Left ventricle myocardium inferior (tissue), 1 donor: ENCODE measurements at places on chromosomes 6 and 20. TPM values are rescaled to one million over a fixed set of nuclear protein-coding genes. Genes with fewer than 3 reads are reported as not detected.

DNA sequence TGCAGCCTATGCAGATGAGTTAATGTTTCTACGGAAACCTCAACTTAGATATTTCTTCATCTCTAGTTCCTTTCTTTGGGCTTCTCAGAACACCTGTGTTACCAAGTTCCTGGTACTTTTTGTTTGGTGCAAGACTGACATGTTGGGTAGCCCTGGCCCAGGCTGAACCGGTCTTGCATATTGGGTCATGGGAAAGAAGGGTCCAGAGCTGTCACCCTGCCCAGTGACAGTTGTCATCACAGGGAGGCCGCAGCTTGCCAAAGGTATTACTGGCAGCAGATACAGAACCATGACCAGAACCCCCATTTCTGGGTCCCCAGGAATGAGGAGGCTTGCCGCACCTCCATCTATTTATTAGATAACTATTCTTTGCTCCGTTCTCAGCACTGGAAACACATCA, 40.2 kb downstream of the PDYN start:
- no peak for DNase-seq

DNA sequence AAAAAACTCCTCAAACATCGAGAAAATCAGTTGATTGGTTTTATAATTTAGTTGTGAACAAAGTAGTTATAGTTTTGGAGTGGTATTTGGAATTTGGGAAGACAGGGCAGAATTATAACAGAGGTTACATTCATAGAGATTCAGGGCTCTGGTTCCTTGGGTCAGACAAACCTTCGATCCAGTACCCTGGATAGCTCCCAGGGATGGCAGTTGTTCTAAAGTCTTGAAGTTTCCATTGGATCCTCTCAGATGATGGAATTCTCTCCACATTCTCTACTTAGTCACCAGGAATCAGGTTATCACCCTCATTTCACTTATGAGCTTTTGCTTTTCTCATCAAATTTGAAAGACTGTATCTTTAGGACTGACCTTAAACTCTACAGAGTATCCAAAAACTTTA, 285.1 kb downstream of the CENPW start:
- no peak for DNase-seq

GRCh38 chr20:740162-740561, 28.1 kb downstream of the SLC52A3 start:
- no peak for DNase-seq

DNA sequence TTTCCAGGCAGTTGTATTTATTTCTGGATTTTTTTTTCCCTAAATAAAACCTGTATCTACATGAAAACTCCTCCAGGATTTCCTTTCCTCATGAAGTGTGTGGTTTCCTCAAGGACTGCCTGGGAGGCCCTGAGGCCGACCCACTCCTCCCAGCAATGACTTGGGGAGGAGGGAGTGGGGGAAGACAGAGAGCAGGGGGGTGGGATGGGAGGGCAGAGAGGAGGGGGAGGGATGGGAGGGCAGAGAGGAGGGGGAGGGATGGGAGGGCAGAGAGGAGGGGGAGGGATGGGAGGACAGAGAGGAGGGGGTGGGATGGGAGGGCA, 161.8 kb upstream of the AGPAT4 start:
- DNase-seq: no peak

GRCh38 chr20:62597416-62598115, 44.7 kb upstream of the SLCO4A1 start:
- DNase-seq: no peak

GRCh38 chr6:138161338-138162110, at the start of gene ARFGEF3:
TSS of gene ARFGEF3 (plus strand) at chr6:138161939. CDS start at chr6:138162087, 148 bp downstream.
- peak; percentile 34 for DNase-seq

DNA sequence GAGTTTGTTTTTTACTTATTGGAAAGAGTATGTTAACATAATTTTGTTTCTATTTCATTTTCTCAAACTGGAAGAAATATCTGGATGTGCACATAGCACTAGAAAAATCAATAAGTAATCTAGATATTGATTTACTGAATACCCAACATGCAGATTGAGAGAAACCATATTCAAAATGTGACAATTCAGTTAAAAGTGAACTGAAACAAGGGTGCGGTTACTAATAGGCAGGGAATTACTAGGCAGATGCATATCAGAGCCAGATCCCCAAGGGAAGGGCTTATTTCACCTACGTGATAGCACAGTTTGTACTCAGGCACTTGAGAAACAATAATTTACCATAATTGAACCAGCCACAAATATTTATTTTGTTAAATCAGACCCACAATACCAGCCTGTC, 493.1 kb upstream of the FLRT3 start:
- DNase-seq: no peak

DNA sequence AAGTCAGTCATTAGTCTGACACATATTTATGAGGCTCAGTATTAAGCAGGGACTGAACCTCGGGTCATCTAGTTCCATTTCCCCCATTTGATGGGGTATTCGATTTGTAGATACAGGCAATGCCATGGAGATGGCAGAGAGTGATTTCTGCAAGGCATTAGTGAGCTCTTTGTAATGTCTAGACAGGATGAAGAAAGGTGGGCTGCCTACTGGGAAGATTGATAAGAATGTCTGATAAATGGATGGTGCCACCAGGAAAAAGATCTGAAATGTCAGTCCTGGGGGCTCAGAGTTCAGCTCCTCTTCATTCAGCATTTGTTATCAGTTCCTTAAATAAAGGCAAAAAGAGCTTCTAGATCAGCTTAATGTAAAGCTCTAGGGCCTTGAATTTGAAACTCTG, 51.4 kb downstream of the HS3ST5 start:
- DNase-seq: no peak

DNA sequence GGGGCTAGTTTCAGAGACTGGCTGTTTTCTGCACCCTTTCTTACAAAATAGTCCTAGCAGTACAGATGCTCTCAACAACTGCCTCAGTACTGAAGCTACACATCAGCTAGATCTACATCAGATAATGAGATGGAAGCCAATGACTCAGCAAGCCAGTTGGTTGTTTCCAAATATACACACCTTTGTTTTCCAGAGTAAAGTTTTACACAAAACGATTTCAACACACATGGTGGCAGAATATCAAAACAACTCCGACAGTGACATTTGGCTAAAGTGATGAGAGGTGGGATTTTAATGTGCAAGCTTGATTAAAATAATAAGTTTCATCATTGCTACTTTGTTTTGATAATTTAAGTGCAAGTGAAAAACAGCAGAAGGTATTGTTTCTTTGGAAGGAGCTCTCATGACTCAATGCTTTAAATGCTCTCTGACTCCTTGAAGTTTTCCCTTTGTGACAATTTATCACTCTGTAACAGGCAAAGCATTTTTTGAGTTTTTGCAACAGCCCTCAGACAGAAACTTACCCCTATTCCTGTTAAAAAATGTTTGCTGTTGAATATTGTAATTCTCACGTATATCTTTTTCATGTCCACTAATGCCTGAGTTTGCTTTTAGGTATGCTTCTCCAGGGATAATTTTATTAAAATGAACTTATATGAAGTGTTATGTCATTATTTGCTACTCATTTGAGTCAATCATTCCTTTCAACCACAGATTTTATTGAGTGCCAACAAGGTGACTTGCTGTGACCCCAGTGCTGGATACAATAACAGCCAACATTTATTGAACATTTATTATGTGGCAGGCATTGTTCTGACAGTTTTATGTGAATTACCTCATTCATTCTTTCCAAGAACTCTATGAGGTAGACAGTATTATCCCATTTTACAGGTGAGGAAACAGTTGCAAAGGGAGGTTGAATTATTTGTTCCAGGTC, 882.0 kb downstream of the TFAP2A start:
- DNase-seq: no peak

Gene PAK5
- total RNA-seq: not detected

Gene TRIM15
- total RNA-seq: not detected

Gene FOXF2
- total RNA-seq: 0.30 TPM

Gene UNC93A
- total RNA-seq: not detected

Gene HLA-DQB2
- 1.9 TPM for total RNA-seq
